ENCODE measurements at places on chromosomes 2 and 18.
A peak's percentile ranks its signal among the peaks of the same experiment; 100 is the strongest.

GRCh38 chr2:109153807-109154206 is 24.8 kb downstream of the SH3RF3 start:
- no peak for DNase-seq

DNA sequence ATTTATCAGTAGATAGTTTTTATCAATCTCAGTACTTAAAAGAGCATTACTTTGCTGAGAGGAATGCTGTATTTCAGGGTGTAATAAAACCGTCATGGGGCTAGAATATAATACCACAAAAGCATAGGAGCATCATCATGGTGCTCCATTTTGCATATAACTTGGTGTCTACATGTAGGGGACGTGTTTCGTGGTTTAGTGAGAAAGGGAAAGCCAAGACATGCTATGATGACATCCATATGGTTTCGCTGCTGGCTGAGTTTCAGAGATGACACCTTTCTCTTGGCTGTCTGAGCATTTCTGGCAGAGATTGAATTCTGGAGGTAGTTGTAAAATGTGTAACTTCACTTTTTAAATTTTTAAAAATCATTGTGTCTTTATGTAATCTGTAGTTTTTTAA is 32.4 kb downstream of the WDR43 start:
- DNase-seq = no peak

DNA sequence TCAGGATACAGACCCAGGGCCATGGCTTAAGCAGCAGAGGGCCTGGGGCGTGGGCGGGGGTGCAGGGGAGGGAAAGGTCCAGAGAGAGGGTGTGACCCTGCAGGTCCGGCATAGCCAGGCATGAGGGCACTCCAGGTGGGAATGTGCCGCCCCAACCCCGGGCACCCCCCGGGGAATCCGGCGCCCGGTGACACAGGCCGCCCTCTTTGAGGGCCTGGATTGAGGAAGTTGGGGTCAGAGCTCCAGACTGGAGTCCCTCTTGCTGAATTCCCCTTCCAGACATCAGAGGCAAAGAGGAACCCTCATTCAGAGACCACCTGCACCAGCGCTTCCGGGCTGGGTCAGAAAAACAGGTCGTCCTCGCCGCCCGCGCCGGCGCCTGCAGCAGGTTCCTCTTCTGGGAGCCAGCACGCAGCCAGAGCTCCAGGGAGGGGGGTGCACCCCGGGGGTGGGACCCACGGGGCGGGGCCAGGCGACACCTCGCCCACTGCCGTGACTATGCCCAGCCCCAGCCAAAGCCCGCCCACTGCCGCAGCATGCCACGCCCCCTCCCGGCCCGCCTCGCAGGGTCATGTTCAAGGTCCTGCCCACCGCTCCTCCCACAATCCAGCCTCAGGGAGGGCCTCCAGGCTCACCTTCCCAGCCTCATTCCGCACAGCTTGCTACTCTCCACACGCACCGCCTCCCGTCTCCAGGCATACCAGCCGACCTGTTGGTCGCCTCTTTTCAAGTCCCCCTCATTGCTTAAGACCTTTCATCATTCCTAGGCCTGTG is 98.3 kb upstream of the ID2 start:
- peak; percentile 86 for DNase-seq

DNA sequence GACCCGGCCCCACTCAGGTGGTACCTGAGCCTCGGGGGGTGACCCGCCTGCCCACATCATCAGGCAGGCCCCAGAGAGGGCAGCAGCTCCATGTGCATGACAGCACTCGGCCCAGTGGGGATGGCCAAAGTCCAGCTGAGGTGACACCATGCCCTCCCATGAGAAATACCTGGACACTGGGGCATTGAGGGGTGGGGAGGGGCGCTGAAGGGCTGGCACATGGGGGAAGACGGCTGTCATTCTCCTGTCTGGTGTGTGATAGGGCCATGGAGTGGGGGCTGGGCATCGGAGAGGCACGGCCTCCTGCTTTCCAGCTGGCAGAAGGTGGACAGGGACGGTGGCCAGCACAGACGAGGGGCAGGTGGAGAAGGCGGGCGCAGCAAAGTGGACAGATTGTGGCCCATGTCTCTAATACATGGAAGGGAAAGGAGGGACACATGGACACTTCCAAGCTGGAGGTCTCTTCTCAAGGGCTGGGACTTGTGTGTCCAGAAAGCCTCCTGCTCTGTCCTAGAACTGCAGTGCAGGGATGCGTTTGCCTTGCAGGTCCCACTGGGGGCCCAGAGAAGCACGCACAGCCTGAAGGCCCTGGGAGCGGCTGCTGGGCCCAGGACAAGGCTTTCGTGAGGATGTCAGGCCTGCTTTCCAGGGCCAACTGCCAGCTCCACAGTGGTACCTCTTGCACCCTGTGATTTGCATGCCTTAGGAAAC is 302.2 kb downstream of the NDUFA10 start:
- DNase-seq = no peak

DNA sequence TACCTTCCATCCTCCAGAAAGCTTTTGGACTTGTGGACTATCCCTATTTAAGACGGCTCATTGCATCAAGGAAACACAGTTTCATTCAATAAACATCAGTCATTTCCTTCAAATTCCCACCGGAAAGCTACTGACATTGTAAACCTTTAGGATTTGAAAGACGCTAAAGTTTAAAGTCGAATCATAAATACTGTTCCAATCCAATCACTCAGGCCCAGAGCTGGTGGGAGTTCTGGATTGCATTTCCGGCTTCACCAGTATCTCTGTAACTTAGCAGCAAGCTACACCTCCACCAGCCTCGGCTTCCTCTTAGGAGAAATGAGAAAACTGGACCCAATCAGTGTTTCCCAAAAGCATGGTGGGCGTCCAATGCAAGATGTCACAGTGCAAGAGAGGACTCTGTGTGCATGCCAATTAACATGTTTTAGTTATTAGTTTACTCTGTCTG is 1.6 kb downstream of the WDFY1 start:
- DNase-seq = no peak

DNA sequence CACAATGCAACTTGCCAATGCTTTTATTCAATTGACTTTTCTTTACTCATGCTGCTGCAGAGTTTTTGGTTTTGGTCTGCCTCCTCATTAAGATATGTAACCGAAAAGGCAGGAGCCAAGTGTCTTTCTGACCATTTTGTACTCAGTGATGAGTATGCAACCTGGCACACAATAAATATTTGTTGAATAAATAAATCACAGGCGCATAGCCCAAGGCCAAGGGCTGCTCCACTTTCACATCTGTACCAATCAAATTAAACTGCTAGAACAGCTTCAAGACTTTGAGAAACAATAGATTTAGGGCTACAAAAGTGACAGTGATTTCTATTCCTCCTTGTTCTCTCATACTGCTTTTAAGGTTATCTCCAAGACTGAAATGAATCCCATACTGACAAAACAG is 828.2 kb downstream of the RNF144A start:
- peak; percentile 19 for DNase-seq

GRCh38 chr18:42069036-42069435 is 114.0 kb downstream of the PIK3C3 start:
- no peak for DNase-seq

DNA sequence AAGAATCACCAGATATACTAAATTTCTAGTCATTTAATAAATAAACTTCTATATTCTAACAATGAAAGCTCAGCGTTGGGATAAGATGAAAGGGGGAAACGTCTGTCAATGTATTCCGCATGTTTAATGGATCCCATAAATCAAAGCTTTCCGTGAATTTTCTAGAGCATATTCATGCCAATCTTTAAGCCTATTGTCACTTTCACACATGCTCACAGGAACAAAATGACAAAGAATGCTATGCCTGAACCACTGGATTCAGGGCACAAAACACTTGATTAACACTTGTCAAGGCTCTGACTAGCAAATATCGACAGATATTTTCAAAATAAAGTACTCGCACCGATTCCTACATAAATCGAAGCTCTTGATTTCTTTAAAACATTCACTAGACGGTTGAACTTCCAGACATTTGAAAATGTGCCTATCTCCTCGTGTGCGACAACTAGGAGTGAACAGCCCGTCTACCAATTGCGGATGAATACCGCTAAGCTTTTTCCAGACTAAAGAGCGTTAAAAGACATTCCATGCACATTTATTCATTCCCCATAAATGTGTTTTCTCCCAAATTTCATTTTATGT is 1.8 kb downstream of the TLK1 start:
- DNase-seq = no peak

DNA sequence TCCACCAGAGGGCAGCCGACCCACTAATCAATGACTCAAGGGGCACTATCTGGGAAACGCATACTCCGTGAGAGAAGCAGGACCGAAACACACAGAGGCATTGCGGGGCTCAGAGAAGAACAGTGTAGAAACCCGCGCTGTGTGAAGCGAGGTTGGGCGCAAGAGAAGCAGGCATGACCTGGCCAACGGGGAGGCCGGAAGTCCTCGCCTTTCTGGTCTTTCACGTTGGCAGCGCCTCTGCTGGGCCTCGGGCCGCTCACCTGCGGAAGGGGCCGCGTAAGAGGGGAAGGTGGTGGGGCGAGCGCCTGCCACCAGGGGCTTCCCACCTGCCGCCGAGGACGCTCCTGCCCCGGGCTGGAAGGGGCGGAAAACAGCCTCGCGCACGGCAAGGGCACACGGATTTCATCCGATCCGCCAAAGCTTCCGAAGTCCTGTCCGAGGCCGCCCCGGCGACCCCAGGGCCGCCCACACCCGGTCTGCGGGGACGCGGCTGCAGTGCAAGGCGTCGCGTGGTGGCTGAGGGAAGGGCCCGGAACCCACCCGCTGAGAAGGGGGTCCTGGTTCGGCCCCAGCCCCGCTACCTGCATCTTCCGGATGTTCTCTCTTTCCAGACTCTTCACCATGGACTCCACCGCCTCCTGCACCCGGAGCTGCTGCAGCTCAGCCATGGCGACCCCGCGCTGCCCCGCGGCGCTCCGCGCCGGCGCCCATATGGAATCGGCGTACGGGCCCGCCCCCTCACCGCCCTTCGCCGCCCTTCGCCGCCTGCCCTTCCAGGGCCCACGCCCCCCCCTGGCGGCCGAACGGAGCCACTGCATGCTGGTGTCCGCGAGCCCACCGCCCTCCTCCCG is at the start of gene FAM136A:
Gene FAM136A, minus strand, starts transcription at position 724 of the 851 bp plus-strand sequence. Its CDS starts 56 bp downstream, at position 668.
- DNase-seq = peak; percentile 97

GRCh38 chr18:8536231-8536630 is 73.0 kb upstream of the RAB12 start:
- DNase-seq = no peak
